ENCODE measurements at places on chromosomes 4 and X. TPM values are rescaled to one million over a fixed set of nuclear protein-coding genes. Genes with fewer than 3 reads are reported as not detected.

- H3K27me3 ChIP-seq: no peaks in the 10 kb centered on the region
- no peaks in the 10 kb centered on the region for H3K4me1 ChIP-seq
Measured at GRCh38 chr4:120232050-120232449, 165.4 kb upstream of the MAD2L1 start.

DNA sequence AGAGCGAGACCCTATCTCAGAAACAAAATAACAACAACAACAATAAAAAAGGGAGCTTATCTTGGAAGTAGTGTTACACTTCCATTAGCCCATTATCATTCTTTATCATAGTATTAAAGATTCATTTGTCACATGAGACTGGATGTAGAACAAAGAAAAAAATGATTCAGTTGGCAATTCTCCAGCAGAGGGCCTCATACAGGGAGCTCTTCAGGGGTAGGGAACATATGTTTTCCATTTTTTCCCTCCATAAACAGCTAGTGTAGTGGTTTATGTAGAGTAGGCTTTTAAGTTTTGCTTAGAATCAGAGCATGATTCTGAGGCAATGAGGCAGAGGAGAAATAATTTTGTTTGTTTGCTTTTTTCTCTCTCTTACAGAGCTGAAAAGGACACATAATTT, 5.8 kb downstream of the CPE start:
- no peak overlapping the region for H3K4me3 ChIP-seq
- H3K27ac ChIP-seq: no peak overlapping the region
- no peaks in the 10 kb centered on the region for H3K27me3 ChIP-seq
- H3K36me3 ChIP-seq: no peaks in the 10 kb centered on the region
- DNase-seq: no peak

GRCh38 chr4:185304944-185305690, 90.6 kb downstream of the LRP2BP start:
- H3K4me3 ChIP-seq: no peak overlapping the region
- H3K36me3 ChIP-seq: no peaks in the 10 kb centered on the region
- H3K4me1 ChIP-seq: peaks cover 4% of the 10 kb centered on the region
- no peak for DNase-seq
- no peak overlapping the region for H3K27ac ChIP-seq
- H3K27me3 ChIP-seq: no peaks in the 10 kb centered on the region

EPHA5 gene
- total RNA-seq: 10.4 TPM

ART3 gene
- total RNA-seq: not detected

GYPA gene
- not detected for total RNA-seq

DNA sequence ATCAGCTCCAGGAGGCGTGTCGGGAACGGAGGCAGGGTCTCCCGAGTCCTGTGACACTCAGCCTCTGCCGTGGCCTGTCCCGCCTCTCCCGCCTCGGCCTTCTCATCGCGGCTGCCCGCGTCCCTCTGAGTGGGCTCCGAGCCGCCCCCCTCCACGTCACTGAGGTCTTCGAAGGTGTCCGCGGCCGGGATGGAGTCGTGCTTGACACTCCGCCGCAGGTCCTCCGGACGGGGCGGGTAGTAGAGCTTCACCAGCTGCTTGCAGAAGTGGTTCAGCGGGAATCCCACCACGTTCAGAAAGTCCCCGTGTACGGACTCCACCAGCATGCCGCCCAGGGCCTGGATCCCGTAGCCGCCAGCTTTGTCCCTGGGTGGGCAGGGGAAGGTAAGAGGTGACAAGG, 25.0 kb downstream of the ASMTL start:
- H3K27ac ChIP-seq: no peak overlapping the region
- H3K4me3 ChIP-seq: no peak overlapping the region
- no peaks in the 10 kb centered on the region for H3K4me1 ChIP-seq
- H3K27me3 ChIP-seq: no peaks in the 10 kb centered on the region

Measured in uterus (tissue), 4 donors.